ENCODE measurements at places on chromosomes 6 and 20.

DNA sequence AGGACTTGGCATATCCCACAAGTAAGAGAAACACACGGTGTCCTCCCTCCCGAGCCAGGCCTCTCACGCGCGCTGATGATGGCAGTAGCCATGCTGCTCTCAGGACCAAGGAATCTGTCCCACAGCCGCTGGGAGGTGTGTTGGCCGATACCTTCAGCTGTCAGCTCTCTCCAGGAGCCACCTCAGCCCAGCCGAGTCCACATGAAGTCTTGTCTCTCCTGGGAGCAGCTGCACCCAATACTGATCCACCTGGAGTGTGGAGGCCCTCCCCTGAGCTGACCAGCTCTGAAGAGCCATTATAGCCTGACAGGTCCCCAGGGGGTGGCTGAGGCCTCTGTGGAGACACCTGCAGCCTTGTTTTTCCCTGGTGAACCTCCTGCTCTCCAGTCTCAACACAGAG is 23.8 kb upstream of the NXT1 start:
- DNase-seq, result no peak

GRCh38 chr6:70823651-70824050 is 133.2 kb downstream of the B3GAT2 start:
- DNase-seq, result no peak

GRCh38 chr6:66897576-66897975 is 1190.5 kb upstream of the EYS start:
- no peak for DNase-seq

DNA sequence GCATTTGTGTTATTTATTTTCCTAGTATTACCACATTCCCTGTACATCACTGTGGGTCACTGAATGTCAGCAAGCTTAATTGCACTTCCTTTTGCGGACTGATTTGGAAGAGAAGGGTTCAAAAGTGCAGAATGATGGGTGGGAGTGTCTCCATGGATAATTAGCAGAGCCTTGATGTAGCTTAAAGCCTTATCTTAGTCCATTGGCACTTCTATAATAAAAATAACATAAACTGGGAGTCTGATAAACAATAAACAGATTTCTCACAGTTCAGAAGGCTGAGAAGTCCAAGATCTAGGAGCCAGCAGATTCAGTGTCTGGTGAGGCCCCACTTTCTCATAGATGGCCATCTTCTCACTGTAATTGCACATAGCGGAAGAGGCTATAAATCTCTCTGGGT is 501.1 kb upstream of the POU3F2 start:
- DNase-seq, result no peak

DNA sequence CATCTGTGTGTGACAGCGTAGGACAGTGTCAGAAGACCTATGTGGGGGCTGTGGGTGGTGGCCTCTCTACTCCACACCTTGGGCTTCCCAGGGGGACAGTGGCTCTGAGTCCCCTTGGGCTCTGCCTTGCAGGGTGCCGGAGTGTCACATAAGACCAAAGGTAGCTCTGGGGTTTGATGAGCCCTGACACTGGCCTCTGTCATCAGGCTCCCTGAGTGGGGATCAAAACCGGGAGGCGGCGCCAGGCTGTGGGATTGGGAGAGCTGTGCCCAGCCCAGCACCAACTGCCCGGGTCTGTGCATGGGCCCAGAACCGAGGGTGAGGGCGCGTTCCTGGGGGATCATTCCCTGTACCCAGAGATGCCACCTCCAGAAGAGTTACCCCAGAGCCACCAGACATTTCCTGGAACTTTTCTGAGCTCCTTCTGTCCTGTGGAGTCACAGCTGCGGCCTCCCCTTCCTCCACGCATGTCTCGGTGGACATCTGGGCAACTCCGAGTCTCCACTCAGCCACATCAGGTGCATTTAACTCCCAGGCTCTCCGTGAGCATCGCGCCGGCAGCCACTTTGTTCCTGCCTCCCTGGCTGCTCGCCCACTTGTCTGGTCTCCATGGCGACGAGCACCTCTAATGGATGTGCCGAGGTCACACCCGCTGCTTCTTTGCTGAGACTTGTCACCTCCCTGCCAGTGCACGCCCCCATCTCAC is 94.7 kb downstream of the TMEM242 start:
- DNase-seq, result peak; percentile 25

DNA sequence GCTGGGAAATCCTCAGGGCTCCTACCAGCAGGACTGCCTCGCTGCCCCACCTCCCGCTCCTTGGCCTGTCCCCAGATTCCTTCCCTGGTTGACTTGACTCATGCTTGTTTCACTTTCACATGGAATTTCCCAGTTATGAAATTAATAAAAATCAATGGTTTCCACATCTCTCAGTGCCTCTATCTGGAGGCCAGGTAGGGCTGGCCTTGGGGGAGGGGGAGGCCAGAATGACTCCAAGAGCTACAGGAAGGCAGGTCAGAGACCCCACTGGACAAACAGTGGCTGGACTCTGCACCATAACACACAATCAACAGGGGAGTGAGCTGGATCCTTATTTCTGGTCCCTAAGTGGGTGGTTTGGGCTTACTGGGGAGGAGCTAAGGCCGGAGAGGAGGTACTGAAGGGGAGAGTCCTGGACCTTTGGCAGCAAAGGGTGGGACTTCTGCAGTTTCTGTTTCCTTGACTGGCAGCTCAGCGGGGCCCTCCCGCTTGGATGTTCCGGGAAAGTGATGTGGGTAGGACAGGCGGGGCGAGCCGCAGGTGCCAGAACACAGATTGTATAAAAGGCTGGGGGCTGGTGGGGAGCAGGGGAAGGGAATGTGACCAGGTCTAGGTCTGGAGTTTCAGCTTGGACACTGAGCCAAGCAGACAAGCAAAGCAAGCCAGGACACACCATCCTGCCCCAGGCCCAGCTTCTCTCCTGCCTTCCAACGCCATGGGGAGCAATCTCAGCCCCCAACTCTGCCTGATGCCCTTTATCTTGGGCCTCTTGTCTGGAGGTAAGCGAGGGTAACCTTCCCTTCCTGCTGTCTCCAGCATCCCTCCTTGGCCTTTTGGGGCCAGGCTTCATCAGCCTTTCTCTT is at the start of gene CFB:
CFB (plus strand) TSS at position 589 of the 863 bp plus-strand sequence; CDS start at position 716, 127 bp downstream.
- no peak for DNase-seq

DNA sequence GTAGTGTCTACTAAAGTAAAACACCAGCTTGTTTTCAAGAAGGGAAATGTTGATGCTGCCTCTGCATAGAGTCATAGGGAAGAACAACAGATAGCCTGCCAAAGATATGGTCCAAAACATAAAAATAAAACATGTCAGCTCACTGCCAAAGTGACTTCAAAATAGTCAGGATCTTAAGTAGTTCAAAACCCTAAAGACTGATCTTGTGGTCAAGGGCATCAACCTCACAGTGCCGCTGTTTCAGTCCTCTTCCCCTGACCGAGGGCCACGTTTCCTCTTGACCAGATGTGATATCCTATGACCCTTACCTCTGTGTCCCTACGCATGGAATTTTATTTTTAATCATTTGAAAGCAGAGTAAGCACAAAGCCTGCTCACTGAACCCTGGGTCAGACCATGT is 104.2 kb upstream of the CNKSR3 start:
- DNase-seq, result no peak

- DNase-seq, result no peak
These were observed 152.3 kb downstream of the ZDHHC14 start for GRCh38 chr6:157533048-157533871.

- DNase-seq, result no peak
These were observed 76.6 kb upstream of the CCDC167 start for GRCh38 chr6:37576336-37576737.

GRCh38 chr20:50794846-50795634 is at the start of gene BCAS4:
BCAS4 (plus strand) TSS chr20:50795061; CDS start chr20:50795084, 23 bp downstream.
- DNase-seq, result peak; percentile 87

DNA sequence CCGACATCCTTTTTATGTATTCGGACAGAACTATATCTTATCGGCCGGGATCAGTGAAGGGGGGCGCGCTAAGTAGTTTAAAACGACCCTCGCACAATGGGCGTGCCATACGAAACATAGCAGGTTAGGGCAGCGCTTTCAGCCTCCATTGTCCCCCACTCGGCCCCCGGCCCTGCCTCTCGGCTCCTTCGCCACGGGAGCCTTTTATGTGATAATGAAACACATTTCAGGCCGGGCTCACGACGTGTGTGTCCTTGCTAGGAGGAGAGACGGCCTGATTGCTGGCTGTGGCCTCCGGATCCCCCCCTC is 5.3 kb downstream of the FOXA2 start:
- DNase-seq, result no peak

DNA sequence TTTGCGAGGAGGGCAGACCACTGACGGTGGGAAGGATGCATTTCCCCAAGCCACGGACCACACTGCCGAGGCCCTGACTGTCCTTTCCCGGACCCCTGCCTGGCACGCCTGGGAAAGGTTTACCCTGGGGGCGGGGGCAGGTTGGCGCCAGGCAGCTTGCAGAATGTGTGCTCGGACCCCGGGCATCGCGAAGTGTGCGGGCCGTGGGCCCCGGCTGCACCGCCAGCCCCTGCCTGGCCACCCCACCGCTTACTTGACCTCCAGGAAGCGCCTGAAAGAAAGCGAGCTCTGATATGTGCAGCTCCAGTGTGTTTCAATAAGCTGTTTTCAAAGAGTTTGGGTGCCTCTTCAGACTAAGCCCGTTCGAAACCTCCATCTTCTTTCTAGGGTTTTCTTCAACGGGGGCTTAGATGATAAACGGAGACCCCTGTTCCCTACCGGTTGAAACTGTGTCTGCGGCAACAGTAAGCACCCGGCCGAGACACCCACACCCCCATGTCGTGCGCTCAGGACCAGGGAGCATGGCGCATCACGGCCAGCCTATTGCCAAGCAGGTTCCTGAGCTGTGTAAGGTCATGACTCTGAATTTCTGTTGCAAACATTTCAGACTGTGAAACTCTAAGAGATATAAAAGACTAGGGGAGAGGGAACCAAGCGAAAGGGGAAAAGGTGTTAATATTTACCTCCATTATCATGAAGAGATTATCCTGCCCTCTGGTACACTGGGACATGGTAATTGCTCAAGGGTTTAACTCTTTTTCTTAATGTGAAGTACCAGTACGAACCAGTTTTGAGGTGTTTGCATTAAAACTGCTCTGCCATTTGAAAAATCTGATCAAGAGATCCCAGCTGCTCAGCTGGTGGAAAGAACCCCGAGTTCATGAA is 231.2 kb upstream of the FOXQ1 start:
- DNase-seq, result no peak

DNA sequence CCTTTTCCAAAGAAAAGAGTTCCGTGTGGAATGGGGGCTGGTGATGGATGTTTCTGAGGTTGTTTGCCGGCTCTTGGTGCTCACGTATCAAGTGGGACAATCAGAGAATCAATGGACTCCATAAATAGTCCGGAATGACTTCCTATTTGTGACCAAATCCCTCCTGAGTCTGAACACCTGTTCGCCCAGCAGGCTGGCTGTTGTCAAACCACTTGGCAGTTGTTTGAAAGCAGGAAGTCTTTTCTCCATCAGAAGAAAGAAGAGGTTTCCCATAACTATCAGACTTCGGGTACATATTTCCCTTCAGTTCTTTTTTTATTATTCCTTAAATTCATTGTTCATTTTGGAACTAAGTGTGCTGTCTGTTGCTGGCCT is 154.7 kb upstream of the RIN2 start:
- DNase-seq, result no peak

DNA sequence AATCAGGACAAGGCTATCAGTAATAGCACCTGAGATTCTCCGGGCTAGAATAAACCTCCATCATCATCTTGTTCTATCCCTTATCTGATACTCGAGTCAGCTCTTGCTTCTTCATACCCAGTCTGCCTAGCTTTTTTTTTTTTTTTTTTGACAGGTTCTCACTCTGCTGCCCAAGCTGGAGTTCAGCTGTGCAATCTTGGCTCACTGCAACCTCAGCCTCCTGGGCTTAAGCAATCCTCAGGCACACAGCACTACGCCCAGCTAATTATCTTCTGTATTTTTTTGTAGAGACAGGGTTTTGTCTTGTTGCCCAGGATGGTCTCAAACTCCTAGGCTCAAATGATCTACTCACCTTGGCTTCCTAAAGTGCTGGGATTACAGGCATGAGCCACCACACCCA is 19.5 kb downstream of the SRSF6 start:
- DNase-seq, result no peak

DNA sequence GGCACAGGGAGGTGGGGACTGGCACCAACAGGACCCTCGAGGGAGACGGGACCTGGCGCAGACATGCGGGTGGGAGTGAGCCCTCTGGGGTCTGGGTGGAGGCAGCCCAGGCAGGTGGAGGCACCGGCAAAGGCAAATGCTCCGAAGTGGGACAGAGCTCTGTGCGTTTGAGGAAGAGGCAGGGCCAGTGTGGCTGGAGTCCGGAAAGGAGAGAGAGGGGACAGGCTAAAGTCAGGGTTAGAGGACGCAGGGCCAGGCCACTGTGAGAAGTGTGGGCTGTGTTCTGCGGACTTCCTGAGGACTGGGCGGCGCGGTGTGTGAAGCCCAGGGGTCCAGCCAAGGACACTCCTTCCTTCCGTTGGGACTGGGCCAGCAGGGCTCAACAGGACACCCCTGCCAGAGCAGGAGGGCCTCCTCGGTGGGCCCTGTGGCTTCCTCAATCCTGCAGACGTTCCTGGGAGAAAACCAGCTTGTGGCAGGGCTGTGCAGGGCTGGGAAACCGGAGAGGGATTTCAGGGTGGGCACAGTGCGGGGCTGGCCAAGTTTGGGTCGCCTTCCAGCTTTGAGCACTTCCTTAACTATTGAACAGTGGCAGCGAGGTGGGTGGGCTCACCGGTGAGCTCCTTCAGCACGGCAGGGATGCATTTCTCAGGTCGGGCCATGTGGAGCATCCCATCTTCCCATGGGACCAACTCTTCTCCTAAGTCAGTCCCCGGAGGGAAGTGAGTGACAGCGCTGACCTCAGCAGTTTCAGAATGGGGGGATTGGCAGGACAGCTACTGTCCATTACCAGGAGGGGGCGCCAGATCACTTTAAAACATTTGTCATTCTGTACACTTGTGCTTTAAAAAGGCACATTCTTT is 22.5 kb downstream of the MOCS3 start:
- peak; percentile 77 for DNase-seq

GRCh38 chr6:10309457-10310329 is 105.2 kb downstream of the TFAP2A start:
- DNase-seq, result no peak

DNA sequence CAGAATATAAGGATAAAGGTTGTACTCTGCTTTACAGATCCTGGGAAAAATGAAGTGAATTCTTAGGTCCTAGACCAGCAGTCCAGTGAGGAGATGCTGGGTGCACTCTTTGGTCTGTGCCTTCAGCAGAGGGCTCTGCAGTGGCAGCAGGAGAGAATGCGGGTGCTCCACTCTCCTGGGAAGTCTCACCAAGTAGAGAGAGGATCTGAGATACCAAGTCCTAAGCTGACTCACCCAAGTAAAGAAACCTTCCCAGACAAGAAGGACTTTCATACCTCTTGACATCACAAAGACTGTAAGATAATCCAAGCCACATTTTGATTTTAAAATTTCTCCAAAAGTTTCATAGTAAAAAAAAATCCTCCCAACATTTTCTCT is 116.9 kb upstream of the EMILIN3 start:
- no peak for DNase-seq
